SW 1271 (cell line): ENCODE measurements at places on chromosomes 7 and 10.

DNA sequence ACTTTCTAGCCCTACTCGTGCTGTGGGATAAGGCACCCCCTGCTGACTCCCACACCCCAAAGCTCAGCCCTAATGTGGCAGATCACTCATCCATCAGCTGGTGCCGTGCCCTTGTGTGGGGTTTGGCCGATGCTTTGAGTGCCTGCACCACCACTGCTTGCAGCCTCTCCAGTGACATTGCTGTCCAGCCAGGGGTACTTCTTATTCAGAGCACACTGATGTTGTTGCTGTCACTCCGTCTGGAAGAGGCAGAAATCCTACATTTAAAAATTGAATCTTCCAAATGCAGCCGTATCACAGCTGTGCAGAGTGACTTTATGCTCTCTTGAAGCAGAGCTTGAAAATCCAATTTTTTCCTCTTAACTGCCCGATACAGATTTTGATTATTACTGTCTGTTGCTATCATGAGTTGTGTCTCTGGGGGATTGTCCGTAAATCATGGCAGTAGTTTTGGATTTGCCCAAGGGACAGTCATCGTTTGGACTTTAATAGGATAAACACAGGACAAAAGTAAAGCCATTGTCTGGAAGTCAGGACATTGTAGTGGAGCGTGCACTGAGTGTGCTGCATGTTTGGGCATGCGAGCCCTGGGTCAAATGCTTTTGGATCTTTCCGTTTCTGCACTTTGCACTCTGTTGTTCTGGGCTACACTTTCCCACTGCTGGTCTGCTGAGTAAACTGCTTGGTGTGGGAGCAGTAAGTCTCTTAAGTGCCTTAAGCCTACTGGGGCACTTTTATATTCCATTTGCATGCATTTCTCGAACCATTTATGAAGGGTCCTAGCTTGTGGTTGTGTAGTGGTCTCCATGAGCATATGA is 128.2 kb downstream of the DOCK1 start:
- DNase-seq: no peak

GRCh38 chr7:150340024-150340749 is 1.2 kb downstream of the RARRES2 start:
- no peak for DNase-seq

DNA sequence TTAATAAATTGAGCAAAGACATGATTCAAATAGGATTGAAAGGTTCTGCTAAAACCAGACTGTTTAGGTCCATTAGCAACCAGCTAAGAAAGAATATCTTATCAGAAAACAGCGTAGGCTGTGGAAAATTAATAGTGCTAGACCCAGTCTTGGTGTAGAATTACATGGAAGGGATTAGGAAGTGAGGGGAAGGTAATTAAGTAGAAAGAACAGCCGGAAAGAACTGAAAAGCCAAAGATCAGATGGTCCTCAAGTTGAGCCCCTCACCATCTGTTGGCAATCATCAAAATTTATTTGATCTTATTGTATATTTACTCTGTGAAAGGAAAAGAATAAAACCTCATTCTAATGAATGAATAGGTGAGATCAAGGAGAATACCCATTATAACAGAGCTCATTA is 50.1 kb downstream of the COL1A2 start:
- no peak for DNase-seq

DNA sequence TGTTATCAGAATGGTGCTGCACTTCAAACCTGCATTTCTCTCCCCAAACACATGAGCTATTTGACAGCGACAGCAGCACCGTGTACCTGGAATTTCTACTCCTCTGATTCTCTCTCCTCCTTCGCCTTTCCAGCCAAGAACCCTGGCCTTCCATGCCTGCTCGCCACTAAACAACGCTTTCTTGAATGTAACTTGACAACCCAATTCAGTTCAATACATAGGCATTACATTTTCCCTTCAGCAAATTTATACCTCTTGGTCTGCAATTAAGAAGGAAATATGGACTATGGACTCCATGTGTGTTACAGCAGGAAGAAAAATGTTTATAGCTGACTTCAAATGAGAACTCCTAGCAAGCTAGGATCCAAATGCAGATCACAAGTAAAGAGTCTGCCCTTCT is 162.6 kb upstream of the AUTS2 start:
- no peak for DNase-seq

DNA sequence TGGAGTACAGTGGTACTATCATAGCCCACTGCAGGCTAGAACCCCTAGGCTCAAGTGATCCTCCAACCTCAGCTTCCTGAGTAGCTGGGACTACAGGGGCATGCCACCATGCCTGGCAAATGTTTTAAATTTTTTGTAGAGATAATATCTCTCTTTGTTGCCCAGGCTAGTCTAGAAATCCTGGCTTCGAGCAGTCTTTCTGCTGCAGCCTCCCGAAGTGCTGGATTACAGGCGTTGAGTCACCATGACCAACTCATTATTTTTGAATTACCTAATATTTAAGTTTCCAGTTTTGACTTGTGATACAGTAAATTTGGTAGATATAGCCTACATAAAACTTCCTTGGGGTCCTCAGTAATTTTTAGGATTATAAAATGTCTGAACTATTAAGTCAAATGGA is 74.1 kb downstream of the RUNDC3B start:
- DNase-seq: no peak

DNA sequence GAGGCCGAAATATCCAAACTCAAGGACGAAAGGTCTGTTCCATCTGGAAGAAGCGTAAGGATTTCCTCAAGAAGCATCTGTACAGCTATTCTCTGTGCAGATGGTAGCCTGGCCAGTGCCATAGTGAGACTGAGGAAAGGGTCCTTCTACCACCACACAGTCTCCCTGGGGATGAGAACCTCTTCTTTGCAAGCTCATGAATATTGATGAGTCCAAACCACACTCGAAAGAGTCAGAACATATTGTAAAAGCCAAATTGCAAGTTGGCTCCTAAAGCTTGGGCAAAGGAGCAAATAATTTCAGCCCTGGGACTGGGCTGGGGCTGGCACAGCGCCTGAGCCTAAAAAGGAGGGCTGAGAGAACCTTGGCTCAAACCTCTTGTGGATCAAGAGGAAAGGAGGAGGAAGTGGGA is 66.1 kb upstream of the PIP4K2A start:
- DNase-seq: no peak

- no peak for DNase-seq
These were observed 27.6 kb upstream of the C10orf71 start for GRCh38 chr10:49271346-49271745.

- no peak for DNase-seq
These were observed 27.1 kb upstream of the TNRC18 start for GRCh38 chr7:5450549-5451327.

DNA sequence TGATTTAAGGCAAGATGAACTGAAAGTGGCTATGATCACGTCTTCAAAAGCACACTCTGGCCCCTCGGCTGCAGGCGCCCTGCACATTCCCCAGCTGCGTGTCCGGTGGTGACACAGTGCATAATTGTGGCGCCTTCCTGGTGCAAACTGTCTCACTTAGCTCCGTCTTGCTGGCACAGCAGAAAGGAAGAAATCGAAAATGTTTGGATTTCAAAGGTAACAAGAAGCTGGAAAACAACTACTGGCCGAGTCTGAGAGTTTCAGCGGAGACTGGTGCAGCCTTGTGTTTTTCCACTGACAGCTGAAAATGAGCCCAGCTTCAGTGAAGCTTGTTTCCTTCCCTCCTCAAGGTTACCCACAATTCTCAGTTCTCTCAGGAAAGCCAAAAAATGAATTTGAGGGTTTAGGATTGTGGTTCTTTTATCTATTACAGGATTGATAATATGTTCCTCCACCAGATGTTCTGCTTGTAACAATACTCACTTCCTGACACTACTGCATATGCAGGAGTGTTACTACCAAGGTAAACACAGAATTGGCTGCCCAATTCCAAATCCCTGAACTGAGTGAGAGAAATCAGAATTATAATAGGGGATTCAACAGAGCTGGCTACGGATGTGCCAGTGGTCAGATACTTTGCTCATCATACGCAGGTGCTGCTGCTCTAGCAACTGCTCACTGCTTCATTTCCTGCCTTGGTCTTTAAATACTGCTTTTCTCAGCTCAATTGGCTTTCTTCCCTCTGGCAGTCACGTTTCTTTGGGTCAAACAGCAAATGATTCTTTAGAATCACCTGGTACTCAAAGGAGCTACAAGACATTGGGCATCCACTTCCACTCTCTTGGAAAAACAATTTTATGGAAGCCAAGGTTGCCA is 63.7 kb downstream of the TRUB1 start:
- DNase-seq: no peak

- no peak for DNase-seq
These were observed 1086.6 kb upstream of the SORCS1 start for GRCh38 chr10:108250936-108251620.

- DNase-seq: peak; percentile 64
These were observed at the start of gene BMI1 for GRCh38 chr10:22320591-22321155. Gene BMI1 (plus strand): TSS chr10:22321099. CDS start chr10:22326450, 5,351 bp downstream.

DNA sequence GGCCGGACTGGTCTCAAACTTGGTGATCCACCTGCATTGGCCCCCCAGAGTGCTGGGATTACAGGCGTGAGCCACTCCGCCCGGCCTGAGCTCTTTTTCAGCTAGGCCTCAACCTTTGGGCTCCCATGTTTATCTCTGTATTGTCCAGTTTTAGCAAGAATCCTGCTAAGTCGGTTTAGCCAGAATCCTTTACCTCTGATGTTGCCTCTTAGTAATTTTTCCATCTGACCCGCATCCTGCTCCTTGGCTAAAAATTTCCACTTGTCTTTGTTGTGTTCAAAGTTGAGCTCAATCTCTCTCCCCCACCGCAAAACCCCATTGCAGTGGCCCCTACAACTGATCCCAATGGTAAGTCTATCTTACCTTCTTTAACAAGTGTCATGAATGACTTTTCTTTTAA is 20.7 kb upstream of the ST7 start:
- no peak for DNase-seq

DNA sequence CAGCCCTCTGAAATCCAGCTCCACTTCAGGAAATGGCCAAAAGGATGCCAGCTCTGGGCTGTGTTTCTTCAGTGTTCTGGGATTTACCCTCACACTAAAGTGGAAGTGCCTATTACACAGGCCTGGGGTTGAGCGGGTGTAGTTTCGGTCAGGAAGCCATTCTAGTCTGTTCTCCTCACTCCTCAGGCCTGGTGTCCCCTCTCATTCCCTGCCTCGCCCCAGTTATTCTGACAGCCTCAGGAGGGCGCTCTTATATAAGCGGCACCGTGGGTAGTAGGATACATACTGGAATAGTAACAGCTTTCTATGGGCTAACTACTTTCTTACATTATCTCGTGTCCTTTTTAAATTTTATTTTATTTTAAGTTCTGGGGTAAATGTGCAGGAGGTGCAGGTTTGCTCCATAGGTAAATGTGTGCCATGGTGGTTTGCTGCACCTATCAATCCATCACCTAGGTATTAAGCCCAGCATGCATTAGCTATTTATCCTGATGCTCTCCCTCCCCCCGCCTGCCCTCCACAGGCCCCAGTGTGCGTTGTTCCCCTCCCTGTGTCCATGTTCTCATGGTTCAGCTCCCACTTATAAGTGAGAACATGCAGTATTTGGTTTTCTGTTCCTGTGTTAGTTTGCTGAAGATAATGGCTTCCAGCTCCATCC is 12.2 kb upstream of the LGI1 start:
- peak; percentile 1 for DNase-seq

DNA sequence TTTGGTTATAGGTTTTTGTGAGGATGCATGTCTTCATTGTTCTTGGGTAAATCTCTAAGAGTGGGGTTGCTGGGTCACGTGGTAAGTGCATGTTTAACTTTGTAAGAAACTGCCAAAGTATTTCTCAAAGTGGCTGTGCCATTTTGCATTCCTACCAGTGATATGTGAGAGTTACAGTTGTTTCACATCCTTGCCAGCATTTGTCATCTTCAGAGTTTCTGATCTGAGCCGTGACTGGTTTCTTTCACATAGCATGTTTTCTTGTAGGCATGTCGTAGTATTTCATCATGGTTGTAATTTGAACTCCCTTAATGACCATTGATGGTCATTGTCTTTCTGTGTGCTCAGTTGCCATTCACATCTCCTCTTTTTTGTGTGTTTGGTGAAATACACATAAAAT is 286.0 kb downstream of the RNLS start:
- no peak for DNase-seq

DNA sequence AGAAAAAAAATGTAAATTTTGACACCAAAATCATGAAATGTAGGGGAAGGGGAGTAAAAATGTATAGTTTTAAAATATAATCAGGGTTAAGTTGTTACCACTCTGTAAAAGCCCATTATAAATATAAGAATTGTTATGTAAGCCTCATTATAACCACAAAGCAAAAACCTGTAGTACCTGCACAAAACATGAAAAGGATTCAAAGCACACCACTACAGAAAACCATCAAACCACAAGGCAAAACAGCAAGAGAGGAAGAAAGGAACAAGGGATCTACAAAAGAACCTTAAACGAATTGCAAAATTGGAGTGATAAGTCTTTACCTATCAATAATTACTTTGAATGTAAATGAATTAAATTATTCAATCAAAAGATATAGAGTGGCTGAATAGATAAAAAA is 41.0 kb upstream of the CDK6 start:
- DNase-seq: no peak

DNA sequence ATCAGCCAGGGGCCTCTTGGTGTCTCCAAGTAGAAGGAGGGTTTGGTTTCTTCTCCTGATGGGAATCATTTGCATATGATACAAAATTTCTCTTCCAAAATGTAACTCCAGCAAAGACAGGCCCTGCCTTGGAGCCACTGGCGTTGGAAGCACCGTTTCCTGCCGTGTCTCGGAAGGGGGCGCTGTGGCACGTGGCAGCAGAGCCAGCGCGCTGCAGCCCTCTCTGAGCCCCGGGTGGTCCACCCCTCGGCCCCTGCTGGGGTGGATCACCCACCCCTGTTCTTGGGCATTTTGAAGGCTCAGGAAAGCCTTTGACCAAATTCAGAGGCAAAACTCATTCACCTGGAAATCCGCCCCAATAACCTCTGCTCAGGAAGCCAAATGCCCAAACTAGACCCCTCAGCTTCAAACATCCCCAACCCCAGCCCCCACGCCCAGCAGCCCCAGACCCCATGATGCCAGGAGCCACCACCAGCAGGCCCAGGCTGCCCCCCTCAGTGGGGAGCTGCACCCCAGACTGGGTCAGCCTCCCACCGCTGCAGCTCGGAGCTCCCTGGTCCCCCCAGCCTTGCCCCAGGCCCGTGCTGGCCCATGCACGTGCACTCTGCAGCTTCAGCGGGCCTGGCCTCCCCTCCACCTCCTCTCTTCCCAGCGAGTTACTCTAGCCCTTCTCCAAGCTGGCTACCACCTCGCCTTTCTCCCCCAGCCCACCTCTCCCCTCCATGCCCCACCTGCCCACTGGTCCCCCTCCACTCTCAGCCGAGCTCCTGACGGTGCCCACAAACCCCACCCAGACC is 29.5 kb upstream of the ELFN1 start:
- DNase-seq: no peak

DNA sequence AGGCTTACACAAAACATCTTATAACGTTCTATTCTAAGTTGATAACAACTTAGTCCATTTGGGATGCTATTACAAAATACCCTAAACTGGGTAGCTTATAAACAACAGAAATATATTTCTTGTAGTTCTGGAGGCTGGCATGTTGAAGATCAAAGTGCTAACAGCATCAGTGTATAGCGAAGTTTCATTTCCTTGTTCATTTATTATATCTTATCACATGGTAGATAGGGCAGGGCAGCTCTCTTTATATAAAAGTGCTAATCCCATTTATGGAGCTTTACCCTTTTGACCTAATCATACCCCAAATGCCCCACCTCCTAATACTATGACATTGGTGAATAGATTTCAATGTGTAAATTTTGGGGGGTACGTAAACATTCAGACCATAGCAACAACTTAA is 6.3 kb downstream of the CASP7 start:
- no peak for DNase-seq
